ENCODE measurements at places on chromosomes 7 and 10. TPM values are rescaled to one million over a fixed set of nuclear protein-coding genes. Genes with fewer than 3 reads are reported as not detected.

Gene HMX3
- 0.69 TPM for total RNA-seq

Gene GLI3
- not detected for total RNA-seq

Gene PLAC9
- total RNA-seq = not detected

Gene MAT1A
- not detected for total RNA-seq

Gene TUBAL3
- not detected for total RNA-seq

- H3K4me1 ChIP-seq = peaks cover 56% of the 10 kb centered on the region
- no peak overlapping the region for H3K4me3 ChIP-seq
- no peaks in the 10 kb centered on the region for H3K27me3 ChIP-seq
- no peak for DNase-seq
Measured at GRCh38 chr10:118742782-118743181, 12.0 kb downstream of the CACUL1 start.

GRCh38 chr10:290026-290725, 154.9 kb downstream of the ZMYND11 start:
- H3K27ac ChIP-seq = no peak overlapping the region
- no peak for DNase-seq
- H3K4me3 ChIP-seq = no peak overlapping the region

- peaks cover 4% of the 10 kb centered on the region for H3K27me3 ChIP-seq
- no peak for DNase-seq
- peaks cover 16% of the 10 kb centered on the region for H3K4me1 ChIP-seq
- no peak overlapping the region for H3K27ac ChIP-seq
Measured at GRCh38 chr10:62457598-62457997, 83.4 kb downstream of the ZNF365 start.

DNA sequence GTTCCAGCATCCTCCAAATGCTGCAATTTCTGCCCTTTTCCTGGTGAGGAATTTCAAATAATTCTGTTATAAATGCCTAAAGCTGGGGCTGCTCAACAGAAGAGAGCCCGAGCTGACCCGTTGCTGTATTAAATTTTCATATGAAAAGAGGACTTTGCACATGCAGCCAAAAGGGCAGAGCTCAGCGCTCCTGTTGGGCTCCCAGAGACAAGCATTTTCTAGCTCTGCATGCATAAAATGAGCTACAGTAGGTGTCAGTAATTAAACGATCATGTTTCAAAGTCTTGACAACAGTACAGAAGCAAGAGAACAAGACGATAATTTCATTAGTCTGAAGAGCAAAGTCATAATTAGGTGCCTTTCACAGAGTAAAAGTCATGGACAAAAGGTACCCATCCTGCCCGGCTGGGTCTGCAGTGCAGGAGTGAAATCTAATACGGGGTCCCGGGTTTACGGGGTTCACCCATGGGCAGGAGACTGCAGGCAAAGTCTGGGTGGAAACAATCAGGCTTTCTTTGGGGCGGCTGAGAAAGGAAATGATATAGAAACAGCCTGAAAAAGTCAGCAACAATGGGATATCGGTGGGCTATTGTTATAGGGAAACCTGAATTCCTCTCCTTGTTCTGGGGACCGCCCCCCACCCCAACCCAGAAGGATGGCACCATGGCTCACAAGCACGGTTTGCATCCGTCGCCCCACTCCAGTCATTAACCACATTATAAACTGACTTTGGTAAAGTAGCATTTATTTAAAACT, 66.0 kb downstream of the EBF3 start:
- H3K27ac ChIP-seq = no peak overlapping the region
- DNase-seq = no peak
- H3K27me3 ChIP-seq = peaks cover 9% of the 10 kb centered on the region
- no peaks in the 10 kb centered on the region for H3K36me3 ChIP-seq
- no peaks in the 10 kb centered on the region for H3K4me1 ChIP-seq

Data from activated CD8-positive, alpha-beta T cell treated with anti-CD3 and anti-CD28 coated beads for 36 hours (primary cell).